Tibial nerve (tissue), 4 donors: ENCODE measurements at places on chromosomes 2 and 18. TPM values are rescaled to one million over a fixed set of nuclear protein-coding genes. Genes with fewer than 3 reads are reported as not detected.

Gene DYSF
- 4.9 TPM for total RNA-seq

Gene NEU4
- not detected for total RNA-seq

Gene C2orf72
- 0.42 TPM for total RNA-seq

Gene IL36G
- total RNA-seq = not detected

Gene CD8A
- total RNA-seq = 1.1 TPM

Gene COLEC12
- 21.8 TPM for total RNA-seq

Gene LRP2
- total RNA-seq = not detected

Gene DTNA
- total RNA-seq = 58.3 TPM

Gene IL1F10
- not detected for total RNA-seq

GRCh38 chr2:67671464-67672450 is 274.6 kb downstream of the ETAA1 start:
- DNase-seq = no peak

DNA sequence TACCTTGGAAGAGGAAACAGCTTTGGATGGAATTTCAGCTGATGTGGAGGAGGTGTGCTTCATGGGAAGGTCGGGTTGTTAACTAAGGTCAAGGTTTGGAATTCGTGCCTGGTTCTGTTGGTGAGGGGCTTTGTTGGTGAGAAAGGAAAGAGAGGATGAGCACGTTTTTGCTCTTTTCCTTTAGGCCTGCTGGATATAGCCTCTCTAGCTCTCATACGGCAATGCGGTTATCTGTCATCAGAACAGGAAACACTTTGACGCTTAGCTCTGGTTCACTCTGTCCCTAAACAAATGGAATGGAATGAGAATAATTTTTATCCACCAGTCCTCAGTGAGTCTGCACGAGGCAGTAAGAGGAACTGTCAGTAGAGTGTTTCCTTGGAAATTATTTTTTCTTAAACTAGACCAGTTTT is 169.7 kb upstream of the NOSTRIN start:
- DNase-seq = peak; percentile 7

DNA sequence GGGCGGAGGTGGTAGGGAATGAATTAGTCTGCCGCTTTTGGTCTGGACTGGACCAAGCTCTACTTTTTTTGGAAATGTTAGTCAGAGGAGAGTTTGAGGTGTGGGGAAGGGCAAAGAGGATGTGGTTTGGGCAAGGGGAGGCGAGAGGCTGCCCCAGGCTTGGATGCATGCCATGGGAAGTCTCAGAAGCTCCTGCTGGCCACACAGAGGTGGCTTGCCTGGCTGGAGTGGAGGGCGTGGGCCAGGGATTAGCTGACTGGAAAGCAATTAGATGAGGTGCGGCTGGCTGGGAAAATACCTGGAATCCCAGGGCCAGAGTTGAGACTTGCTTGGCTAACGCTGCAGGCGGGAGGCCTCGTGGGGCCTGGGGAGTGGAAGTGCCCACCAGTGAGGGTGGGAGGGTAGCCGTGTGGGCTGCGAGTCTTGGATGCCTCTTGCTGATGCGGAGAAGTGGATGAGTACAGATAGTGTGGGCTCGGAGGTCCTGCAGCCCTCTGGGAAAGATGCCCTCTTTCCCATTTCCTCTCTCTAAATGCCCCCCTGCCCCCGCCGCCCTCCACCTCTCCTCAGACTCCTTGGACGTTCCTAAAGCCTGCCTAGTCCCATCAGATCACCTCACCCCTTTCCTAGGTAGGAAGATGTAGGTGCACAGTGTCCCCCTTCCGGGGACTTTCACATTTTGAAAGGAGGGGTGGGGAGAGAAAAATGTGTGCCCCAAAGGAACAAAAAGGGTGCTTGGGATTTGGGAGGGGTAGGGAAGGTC is 117.6 kb downstream of the SMAD7 start:
- DNase-seq = no peak

GRCh38 chr2:45755585-45756335 is 104.3 kb downstream of the PRKCE start:
- no peak for DNase-seq

DNA sequence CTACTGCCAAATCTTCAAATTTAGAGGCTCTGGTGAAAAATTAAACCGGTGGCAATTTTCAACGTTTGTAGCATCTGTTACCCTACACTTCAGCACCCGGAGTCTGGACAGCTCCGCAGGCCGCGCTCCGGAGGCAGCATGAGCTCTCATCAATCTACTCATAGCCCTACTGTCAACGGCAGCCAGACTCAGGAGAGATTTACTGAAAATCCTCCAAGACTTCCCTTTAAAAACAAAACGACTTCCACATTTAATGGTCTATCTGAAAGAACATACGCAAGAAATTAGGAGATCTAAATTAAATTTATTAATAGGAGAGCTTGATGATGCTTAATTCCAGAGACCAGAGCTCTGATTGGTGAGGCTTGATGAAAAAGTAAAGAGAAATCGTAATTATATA is 970 bp upstream of the ADCYAP1 start:
- no peak for DNase-seq

DNA sequence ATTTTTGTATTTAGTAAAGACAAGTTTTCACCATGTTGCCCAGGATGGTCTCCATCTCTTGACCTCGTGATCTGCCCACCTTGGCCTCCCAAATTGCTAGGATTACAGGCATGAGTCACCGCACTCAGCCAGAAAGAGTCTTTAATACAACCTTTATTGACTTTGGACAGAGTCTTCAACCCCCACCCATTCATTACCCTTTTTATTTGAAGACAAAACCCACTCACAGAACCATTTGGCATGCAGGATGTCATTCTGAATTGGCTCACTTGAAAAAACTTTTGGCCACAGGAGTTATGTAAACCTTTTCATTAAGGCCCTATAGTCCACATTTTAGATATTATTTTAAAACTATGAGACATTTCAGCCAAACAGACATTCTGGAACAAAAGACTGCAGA is 217.9 kb upstream of the RND3 start:
- no peak for DNase-seq

GRCh38 chr2:19035238-19035637 is 323.2 kb downstream of the OSR1 start:
- peak; percentile 27 for DNase-seq

DNA sequence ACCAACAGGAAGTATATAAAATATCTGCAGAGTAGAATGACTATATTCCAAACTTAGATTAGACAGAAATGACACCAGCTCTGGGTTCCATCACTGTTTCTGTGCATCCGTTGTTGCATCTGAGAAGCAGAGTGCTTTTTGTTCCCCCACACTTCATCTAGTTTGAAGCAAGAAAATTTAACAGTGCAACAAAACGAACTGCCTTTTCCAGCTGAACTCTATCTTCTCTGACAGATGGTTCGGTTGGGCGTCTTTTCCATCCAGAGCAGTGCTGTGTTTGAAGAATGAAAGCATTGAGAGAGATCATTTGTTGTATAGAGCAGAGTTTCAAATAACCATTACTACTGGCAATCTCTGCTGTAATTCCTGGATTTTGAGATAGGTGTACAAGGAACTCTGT is 757.5 kb downstream of the DPP10 start:
- DNase-seq = no peak

- no peak for DNase-seq
Observed at GRCh38 chr2:238895361-238895882, 47.5 kb downstream of the TWIST2 start.

DNA sequence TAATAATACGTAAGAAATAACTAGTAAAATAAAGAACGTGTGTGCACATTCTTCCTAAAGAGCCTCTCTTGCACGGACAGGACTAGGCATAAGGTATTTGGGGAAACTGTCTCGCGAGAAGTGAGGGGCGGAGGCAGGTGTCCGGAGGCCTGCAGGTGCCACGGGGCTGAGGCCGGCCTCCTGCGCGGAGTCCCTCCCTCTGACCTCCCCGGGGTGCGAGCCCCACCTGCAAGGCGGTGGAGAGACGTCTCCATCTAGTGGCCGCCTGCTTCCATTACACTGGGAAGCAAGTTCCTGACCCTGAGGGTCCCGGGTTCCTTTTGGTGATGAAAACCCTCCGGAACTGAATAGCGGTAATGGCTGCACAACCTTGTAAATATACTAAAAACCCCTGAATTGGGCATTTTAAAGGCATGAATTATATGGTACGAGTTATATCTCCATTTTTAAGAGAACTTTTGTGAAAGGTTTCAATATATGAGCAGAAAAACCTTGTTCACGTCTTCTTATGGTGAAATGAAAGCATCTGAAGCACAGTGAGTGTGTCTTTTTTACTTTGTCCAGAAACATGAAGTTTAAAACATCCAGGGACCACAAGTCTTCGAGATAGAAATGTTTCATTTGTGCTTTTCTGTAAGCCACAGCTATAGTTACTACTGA is 35.5 kb upstream of the CTDP1 start:
- peak; percentile 46 for DNase-seq

DNA sequence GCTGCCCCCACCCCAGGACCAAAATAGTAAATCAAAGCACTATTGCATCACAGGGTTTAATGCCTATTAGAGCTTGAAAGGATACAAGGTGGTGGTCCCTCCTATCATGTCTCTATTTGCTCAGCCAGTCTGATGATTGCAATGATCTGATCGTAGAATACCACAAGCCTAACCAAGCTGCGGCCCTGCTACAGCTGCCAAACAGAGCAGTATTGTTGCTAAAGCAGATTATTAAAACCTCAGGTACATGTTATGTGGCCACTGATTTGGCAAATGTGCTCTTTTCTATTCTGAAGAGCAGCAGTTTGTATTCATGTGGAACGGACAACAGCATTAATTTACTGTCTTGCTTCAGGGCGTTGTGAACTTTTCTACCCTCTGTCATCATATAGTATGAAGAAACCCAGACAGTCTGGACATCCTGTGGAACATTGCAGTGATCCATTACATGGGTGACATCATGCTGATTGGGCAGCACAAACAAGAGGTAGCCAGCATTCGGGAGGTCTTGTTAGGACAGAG is 8.4 kb upstream of the VAPA start:
- DNase-seq = no peak

- DNase-seq = no peak
Observed at GRCh38 chr2:137942037-137942832, 22.0 kb upstream of the HNMT start.

DNA sequence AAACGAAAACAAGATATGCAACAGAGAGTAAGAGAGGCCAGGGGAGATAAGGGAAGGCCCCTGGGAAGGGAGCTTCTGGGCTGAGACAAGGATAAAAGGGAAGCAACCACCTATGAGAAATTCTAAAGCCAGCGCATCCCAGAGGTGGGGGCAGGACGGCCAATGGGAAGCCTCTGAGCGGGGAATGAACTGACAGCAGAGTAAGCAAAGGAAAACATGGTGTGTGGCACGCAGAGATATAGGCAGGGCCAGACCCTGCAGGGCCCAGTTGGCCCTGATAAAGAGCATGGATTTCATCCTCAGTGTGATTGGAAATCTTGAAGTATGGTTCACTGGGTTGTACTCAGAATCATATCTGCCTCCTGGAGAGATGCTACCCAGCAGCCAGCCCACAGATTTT is 78.7 kb downstream of the IRS1 start:
- DNase-seq = no peak

DNA sequence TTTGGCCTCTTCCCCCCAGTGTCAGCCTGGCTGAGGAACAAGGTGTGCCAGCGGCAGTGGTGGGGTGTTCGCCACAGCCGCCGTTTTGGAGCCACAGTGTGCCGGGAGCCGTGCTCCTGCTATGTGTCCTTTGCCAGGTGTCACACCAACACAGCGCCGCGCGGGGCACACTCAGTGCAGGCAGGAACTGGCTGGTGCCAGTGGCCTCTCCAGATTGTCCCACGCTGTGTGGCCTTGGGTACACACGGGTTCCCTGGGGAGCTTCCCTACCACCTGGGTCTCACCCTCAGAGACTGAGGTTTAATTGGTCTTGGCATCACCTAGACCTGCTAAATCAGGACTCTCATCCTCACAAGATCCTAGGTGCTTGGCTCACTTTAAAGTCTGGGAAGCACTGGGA is 171.6 kb downstream of the LDLRAD4 start:
- no peak for DNase-seq

- DNase-seq = no peak
Observed at GRCh38 chr2:74939919-74940812, 18.3 kb upstream of the POLE4 start.

- DNase-seq = peak; percentile 51
Observed at GRCh38 chr2:218860950-218861381, 1.4 kb downstream of the WNT6 start.
